ENCODE measurements at places on chromosomes 11 and 22.

DNA sequence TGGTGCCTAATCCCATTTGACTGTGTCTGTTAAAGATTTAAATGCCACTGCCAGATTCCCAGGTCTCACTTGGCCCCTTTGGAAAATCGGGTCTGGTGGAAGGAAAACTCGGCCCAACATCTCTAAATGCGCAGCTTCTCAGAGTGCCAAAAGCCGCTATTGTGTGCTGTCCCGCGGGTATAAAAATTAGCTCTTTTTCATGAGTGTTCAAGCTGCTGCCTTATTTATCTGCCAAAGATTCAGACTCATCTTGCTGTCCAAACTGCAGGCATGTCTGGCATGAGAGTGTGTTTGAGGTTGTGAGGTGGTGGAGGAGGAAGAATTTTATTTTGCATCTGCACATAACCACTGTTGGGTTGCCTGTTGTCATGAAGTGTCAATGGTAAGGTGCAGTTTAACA, 91.4 kb downstream of the NELL1 start:
- no peak for DNase-seq

- DNase-seq, result no peak
Observed at GRCh38 chr22:31492151-31492550, 2.5 kb upstream of the EIF4ENIF1 start.

GRCh38 chr11:18987454-18988231, 48.4 kb upstream of the MRGPRX1 start:
- peak; percentile 3 for DNase-seq

DNA sequence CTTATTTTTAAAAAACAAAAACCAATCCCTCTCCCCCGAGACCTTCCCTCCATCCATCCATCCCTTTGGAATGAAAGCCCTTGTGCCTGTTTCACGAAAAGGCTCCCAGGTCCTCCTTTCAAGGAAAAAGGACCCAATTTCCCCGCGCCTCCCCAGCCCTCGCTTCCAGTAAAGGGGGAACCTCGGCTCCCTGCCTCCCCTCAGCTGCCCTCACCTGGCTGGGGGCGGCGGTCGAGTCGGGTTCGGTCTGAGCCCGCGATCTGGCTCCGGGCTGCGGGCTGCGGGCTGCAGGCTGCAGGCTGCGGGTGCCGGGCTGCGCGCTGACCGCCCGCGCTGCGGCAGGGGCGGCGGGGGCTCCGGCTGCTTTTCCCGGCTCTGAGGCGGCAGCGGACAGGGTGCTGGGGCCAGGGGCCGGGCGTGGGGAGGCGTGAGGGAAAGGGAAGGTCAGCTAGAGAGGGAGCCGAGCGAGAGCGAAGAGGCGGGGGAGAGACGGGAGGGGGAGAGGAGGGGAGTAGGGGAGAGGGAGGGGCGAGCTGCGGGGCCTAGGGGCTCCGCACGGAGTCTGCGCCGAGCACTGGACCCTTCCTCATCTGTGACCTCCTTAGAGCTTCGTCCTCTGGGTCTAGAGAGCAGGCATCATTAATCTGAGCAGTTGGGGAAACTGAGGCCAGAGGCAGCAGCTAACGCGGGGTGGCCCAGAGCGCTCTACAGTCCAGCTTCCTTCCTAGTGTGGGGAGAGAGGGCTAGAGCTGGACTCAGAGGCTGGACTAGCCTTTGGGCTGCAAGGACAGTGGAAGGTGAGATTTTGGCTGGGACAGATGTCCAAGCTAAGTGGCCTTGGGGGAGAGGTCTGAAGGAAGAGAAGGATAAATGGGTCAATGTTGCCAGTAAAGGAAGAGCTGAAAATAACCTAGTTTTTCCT, at the start of gene C1QTNF4:
C1QTNF4 (minus strand) TSS at position 478 of the 922 bp plus-strand sequence. CDS start 3,601 bp downstream, outside the sequence.
- no peak for DNase-seq

GRCh38 chr11:75547617-75548058, 14.4 kb upstream of the SERPINH1 start:
- peak; percentile 67 for DNase-seq

GRCh38 chr11:118572981-118573550, 857 bp downstream of the ARCN1 start:
- peak; percentile 65 for DNase-seq

DNA sequence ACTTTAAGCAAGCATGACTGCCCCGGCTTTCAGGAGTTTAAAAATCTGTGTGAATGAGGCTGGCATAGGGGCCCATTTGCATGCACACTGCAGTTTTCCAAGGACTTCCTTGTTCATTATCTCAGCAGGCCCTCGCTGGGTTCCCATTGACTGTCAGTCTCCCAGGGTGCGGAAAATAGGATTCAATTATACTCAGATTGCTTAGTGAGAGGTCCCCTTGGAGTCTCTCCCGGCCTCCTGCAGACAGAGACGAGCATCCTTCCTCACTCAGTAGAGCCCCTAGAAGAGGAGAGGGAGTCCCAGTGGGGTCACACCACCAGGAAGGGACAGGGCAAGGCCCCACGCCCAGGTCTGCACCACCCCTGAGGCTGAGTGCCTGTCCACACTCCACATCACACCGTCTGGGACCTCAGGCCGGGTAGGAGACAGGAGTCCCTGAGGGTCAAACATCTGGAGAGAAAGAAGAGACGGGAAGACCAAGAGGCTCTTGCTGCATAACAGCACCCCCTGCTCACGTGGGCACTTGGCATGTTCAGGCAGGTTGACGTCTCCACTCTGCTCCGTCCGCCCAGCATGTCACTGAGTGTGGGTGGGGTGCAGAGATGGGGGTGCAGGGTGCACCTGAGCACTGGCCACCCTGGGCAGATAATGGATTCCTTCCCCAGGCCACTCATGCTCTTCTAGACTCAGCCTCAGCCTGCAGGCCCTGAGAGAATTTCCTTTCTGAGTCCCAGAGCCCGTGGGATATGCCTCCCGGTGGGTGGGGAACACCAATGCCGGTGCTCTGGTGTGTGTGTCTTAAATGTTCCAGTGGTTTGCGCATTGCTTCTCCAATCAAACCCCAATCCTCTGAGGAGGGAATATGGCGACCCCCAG, 58.8 kb downstream of the MCM5 start:
- DNase-seq, result no peak

GRCh38 chr11:110471371-110471770, 41.6 kb downstream of the FDX1 start:
- peak; percentile 44 for DNase-seq

GRCh38 chr22:34490886-34491285, 570.6 kb upstream of the LARGE1 start:
- no peak for DNase-seq

DNA sequence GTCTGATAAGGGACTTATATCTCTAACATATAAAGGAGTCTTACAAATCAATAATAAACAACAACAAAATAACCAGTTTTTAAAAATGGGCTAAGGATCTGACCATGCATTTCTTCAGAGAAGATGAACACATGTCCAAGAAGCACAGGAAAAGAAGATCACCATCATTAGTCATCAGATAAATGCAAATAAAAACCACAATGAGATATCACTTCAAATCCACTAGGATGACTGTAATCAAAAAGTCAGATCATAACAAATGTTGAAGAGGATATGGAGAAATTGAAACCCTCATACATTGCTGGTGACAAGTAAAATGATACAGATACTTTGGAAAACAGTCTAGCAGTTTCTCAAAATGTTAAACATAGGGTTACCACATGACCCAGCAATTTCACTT, 61.2 kb upstream of the MYOD1 start:
- no peak for DNase-seq

DNA sequence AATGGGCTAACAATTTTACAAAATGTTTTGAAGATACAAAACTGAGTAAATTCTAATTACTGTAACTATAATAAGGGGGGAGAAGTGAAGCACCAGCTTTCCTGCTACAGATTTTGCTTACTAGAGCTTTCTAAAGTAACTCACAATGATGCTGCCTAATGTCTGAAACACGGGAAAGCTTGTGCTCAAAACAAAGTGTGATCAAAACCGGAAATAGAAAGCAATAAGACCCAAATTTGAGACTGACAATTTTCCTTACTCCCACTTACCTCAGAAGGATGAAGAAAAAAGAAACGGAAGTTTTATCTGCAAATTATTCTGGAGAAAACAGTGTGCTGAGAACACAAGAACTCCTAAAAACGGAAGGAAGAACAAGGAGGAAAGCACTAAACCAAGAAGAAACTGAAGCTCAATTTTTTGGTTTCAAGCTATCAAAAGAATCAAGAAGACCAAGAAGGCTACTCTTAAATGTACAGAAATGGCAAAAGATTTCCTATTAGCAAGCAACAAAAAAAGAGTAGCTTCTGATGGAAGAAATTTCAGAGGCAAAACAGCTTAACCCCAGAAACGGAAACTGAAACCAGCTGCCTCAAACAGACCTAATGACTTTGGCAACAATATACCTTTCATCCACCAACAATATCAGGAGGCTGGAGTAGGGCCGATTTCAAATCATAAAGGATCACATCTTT, 33.4 kb downstream of the AMBRA1 start:
- DNase-seq, result peak; percentile 6

GRCh38 chr11:57786436-57786835, 24.8 kb downstream of the CTNND1 start:
- peak; percentile 52 for DNase-seq

All from fibroblast of skin of right biceps (primary cell).